ENCODE measurements at places on chromosomes 7 and 10. TPM values are rescaled to one million over a fixed set of nuclear protein-coding genes. Genes with fewer than 3 reads are reported as not detected.
A peak's percentile ranks its signal among the peaks of the same experiment; 100 is the strongest.

Gene TUBB8
- not detected for total RNA-seq

Gene PRTFDC1
- total RNA-seq, result 9.2 TPM

Gene CYP51A1
- total RNA-seq, result 38.4 TPM

Gene PPP1R3A
- total RNA-seq, result 2.5 TPM

Gene PLXNA4
- total RNA-seq, result 22.7 TPM

Gene SAMD9L
- total RNA-seq, result 23.1 TPM

Gene CHRM2
- not detected for total RNA-seq

Gene RAB19
- not detected for total RNA-seq

Gene CEP55
- 0.55 TPM for total RNA-seq

DNA sequence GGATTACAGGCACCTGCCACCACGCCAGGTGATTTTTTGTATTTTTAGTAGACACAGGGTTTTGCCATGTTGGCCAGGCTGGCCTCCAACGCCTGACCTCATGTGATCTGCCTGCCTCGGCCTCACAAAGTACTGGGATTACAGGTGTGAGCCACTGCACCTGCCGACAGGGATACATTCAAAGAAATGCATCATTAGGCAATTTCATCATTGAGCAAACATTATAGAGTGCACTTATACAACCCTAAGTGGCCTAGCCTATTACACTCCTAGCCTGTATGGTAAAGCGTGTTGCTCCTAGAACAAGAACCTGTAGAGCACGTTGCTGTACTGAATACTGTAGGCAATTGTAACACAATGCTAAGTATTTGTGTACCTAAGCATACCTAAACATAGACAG lies 350.3 kb downstream of the GALNT17 start:
- DNase-seq, result no peak

- DNase-seq, result no peak
These were observed 84.0 kb upstream of the KLF6 start for GRCh38 chr10:3869036-3869435.

- no peak for DNase-seq
These were observed 23.5 kb upstream of the WAPL start for GRCh38 chr10:86545101-86545500.

DNA sequence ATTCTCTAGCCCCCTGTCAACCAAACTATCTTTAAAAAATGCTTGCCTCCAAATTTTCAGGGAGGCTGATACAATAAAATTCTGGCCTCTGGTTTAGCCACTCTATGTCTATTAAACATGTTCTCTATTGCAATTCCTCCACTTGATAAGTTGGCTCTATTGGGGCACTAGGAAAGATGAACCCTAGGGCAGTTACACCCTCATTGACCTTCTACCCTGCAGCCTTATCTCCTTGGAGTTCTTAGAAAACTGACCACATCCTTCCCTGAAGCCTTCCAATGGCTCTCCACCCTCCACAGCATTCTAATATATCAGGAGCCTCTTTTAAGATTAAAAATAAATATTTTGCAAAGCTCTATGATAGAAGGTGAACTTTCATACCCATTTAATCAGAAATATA lies 30.6 kb downstream of the SVOPL start:
- no peak for DNase-seq

GRCh38 chr7:158811894-158812293 lies 17.4 kb downstream of the ESYT2 start:
- DNase-seq, result no peak

GRCh38 chr7:27104341-27105058 lies 2.0 kb upstream of the HOXA2 start:
- no peak for DNase-seq

DNA sequence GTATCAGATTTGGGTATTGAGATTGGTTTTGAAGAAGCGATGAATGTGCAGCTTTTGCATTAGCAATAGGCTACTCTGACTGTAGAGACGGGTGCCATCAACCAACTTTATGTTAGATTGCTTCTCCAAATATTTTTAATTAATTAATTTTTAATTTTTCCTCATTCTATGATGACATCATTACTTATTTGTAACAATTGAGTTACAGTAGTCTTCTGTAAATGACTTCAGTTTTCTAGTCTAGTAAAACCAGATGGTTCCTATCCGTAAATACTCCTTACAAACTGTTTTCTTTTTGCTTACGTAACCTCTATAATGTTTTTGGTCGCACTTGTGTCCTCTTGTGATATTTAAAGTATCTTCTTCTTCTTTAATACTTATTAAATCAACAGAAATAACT lies 118.1 kb downstream of the ZNF736 start:
- DNase-seq, result no peak

DNA sequence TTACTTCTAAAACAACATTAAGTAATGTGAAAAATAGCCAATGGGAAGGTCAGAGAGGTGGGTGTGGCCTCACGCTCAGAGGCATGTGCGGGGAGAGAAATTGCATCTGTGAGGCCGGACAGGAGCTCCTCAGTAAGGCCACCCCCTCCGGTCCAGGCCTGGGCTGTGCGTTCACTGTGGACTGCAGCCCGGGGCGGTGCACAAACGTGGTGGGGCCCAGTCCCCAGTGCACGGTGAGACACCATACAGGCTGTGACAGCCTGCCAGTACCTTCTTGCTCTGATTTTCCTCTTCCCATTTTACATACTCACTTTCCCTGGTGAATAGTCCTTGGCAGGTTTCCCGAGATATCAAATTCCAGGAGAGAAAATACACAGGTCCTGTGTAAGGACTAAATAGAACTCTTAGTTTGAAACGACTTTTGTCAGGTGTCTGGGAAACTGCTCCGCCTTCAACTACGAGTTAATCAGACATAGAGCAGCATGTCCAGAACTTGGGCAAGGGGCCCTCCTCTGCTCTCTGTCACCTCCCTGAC lies 174.1 kb upstream of the MKI67 start:
- DNase-seq, result no peak

- peak; percentile 82 for DNase-seq
These were observed 14.2 kb downstream of the SLC29A3 start for GRCh38 chr10:71333129-71333887.

DNA sequence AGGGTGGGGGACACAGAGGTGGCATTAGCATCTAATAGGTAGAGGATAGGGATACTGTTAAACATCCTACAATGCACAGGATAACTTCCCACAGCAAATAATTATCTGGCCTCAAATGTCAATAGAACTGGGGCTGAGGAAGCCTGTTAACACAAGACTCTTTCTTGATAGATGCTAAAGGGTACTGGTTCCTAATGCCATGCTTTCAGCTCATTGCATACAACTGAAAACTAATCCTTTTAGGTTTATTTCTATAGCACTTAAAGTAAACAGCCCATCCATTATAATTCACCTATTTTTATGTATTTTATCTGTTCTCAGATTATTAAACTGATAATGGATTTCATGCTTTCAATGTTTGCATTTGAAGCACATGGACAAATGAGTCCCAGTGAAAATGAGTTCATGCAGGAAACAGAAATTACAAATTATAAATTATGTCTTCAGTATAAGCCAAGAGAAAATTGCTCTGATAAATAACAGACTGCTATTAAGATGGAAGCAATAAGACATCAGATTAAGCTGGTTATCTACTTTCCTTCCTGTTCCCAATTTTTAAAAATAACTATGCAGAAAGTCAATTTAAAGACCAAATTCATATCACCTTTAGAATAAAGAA lies 66.4 kb downstream of the AKR1D1 start:
- DNase-seq, result no peak

GRCh38 chr10:89887406-89887805 lies 186.0 kb downstream of the KIF20B start:
- DNase-seq, result no peak

- DNase-seq, result no peak
These were observed 494.0 kb downstream of the TNS3 start for GRCh38 chr7:47087866-47088265.

DNA sequence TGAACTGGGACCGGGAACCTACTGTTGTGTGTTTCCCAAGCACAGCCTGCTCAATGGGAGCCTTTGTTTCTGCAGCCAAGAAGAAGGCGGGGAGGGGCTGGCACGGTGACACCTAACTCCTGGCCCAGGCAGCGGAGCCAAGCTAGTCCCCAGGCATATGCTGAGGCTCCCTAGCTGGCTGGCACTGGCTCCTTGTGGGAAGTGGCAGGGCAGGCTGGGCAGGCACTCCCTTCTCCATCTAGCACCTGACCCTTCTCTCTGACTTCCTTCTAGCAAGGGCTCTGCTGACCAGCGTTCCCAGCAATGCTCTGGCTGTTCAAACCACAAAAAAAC lies 325.0 kb downstream of the PLXNA4 start:
- DNase-seq, result peak; percentile 86

GRCh38 chr10:118870467-118871243 lies 115.9 kb upstream of the CACUL1 start:
- no peak for DNase-seq

DNA sequence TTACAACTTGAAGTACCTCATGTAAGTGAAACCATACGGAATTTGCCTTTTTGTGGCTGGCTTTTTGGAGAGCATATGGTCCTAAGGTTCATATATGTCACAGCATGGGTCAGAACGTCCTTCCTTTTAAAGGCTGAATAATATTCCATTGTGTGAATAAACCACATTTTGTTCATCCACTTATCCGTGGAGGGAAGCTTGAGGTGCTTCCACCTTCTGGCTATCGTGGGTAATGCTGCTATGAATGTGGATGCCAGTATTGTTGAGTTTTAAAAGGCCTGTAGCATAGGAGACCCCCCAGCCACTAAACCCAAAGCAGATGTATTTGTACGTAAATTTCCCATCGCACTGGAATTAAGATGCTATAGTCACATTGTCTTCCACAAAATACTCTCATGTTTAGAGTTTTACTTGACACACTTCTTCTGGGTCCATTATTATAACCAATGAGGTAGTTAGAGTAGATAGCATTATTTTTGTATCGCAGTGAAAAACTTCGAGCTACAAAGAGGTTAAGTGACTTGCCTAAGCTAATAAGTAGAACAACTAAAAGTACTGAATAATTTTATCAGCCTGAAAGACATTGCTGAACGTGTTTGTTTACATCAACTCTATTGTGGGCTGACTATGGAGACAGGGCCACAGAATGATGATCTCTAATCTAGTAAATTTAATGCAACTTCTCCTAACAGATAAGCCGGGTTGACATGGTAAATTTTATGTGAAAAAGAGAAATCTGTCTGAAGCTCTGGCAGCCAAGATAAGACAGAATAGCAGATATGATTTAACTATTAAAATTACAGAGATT lies 183.0 kb upstream of the CTBP2 start:
- DNase-seq, result no peak

All from aorta (tissue), 5 donors.